ENCODE measurements at places on chromosomes 5 and 9. TPM values are rescaled to one million over a fixed set of nuclear protein-coding genes. Genes with fewer than 3 reads are reported as not detected.

The SOX30 gene
- total RNA-seq, result 0.07 TPM

The FOXD4L6 gene
- total RNA-seq, result not detected

The PCDHGB2 gene
- total RNA-seq, result 3.0 TPM

The NR4A3 gene
- total RNA-seq, result 1.5 TPM

The GTF3C4 gene
- total RNA-seq, result 10.7 TPM

The HSDL2 gene
- 46.4 TPM for total RNA-seq

The C6 gene
- total RNA-seq, result 0.27 TPM

The COMMD10 gene
- 23.4 TPM for total RNA-seq

The RAB3C gene
- 1.8 TPM for total RNA-seq

The LCN12 gene
- total RNA-seq, result 11.4 TPM

The BTNL8 gene
- not detected for total RNA-seq

The PRSS3 gene
- total RNA-seq, result not detected

The ADAMTS12 gene
- total RNA-seq, result 25.6 TPM

The PCDHGC3 gene
- total RNA-seq, result 29.9 TPM

The PDE6A gene
- total RNA-seq, result not detected

The ARHGEF28 gene
- total RNA-seq, result 0.30 TPM

The LCN1 gene
- total RNA-seq, result not detected

The EFNA5 gene
- total RNA-seq, result 12.0 TPM

The ARSI gene
- total RNA-seq, result 3.3 TPM

The PIP5K1B gene
- 5.0 TPM for total RNA-seq

The MAMDC2 gene
- total RNA-seq, result 0.54 TPM

The TRIM32 gene
- 15.0 TPM for total RNA-seq

The ENTPD2 gene
- not detected for total RNA-seq

The CD274 gene
- total RNA-seq, result 0.39 TPM

The C5orf58 gene
- total RNA-seq, result not detected

The DDX41 gene
- 223 TPM for total RNA-seq

The INSL4 gene
- total RNA-seq, result not detected

Measured in cardiac muscle cell (in vitro differentiated cells and primary cell).